Activated CD4-positive, CD25-positive, alpha-beta regulatory T cell treated with anti-CD3 and anti-CD28 coated beads, Interleukin-2, amount 50 U/mL, for 16 hours (primary cell): ENCODE measurements at places on chromosomes 2 and 18.

GRCh38 chr2:1154710-1155594 lies 204.3 kb downstream of the SNTG2 start:
- DNase-seq: no peak

DNA sequence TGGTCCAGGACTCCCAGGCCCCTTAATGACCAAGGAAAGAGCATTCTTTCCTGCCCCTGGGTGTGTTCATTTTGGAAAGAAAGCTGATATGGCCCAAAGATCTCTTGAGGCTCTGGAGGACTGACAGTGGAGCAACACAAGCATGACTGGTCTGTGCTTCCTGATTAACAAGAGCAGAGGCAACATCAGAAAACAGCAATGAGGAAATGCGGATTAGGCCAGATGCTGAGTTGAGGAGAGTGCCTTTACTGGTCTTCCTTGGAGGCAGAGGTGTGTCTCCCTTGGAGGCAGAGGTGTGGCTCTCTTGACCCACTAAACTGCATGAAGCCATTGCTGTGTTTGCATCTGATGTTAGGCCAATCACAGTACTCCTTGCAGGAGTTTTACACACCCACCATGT lies 19.9 kb downstream of the IL36B start:
- no peak for DNase-seq

DNA sequence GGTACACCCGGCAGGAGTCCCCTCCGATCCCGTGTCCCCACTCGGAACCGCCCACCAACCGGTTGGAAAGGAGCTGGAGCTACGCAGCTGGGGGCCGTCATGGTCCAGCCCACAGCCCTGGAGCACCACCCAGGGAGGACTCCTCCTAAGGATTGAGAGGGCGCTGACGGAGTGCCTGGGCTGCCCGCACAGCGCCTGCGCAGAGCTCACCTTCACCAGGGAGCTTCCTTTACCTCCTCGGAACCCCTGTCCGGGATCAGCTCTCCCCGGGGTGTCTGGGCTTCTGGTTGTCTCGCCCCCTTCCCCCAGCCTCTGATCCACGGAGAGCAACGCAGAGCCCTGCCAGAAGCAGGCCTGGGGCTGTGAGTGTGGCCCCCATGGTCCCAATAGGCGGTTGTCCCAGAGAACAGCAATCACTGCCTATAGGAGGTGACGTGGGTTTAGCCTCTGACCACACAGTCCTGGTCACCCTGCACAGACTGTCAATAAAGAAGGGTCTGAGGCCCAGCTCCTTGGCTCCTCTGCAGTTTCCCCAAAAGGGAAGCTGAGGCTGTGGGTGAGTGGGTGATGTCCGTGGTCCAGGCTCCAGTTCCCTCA lies 14.6 kb downstream of the ALPG start:
- no peak for DNase-seq

DNA sequence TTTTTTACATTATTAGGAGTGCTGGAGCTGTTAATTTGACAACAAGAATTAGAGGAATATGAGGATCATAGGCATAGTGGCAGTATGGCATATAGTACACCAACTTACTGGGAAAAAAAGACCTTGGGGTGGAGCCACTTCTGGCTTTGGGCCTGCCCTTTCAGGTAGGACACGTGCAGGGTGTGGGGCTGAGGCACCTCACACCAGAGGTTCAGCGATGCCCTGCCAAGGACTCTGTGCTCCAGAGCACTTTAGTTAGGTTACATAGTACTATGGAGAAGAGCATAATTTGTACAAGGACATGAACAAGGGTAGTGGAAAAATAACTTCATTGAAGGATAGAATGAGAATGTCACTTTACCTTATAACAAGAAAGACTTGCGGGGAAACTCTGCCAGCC lies 77.1 kb upstream of the CD302 start:
- DNase-seq: no peak

GRCh38 chr2:10378189-10378588 lies 69.9 kb downstream of the ODC1 start:
- DNase-seq: no peak

GRCh38 chr2:129881786-129882396 lies 97.6 kb upstream of the RAB6C start:
- DNase-seq: no peak

DNA sequence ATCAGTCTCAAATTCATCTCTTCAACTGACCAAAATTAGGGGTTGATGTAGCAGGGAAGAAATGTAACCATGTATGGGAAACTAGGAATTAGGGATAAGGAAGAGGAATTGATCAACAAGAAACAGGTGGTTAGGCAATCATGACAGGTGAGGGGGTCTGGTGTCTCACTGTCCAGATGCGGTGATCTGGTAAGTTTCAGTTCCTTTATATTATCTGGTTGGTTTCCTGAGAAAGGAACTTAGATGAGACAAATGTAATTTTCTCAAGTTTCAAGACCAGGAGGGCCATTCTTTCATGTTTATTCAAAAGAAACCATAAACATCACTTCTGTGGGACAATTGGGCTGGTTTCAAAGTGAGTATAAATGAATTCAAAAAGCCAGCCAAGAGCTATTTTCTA lies 306.2 kb upstream of the KCNJ3 start:
- no peak for DNase-seq

DNA sequence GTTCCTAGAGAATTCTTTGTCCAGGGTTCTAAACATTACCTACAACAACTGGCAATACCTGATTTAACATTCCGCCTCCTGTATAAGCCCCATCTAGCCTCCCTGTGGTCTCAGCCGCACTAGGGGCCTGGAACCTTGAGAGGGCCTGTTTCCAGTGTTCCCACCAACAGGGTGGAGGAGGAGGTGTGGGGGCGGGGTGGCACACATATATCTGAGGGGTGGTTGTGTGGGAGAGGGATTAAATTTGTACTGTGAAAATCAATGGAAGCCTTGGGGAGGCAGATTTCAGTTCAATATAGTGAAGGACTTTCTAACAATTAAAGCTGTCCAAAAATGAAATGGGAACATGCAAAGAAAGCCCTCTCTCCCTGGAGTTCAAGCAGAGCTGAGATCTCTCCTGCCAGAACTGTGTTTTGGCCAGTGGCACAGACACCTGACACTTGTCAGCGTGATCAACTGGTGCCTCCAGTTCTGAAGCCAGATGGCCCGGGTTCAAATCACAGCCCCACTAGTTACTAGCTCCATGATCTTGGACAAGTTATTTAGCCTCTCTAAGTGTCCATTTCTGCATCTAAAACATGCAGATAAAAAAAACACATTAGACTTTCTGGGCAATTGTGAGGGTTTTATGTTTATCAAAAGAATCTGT lies 17.0 kb upstream of the FZD7 start:
- no peak for DNase-seq

- DNase-seq: no peak
Measured at GRCh38 chr18:58464104-58464625, 164.7 kb downstream of the ALPK2 start.

DNA sequence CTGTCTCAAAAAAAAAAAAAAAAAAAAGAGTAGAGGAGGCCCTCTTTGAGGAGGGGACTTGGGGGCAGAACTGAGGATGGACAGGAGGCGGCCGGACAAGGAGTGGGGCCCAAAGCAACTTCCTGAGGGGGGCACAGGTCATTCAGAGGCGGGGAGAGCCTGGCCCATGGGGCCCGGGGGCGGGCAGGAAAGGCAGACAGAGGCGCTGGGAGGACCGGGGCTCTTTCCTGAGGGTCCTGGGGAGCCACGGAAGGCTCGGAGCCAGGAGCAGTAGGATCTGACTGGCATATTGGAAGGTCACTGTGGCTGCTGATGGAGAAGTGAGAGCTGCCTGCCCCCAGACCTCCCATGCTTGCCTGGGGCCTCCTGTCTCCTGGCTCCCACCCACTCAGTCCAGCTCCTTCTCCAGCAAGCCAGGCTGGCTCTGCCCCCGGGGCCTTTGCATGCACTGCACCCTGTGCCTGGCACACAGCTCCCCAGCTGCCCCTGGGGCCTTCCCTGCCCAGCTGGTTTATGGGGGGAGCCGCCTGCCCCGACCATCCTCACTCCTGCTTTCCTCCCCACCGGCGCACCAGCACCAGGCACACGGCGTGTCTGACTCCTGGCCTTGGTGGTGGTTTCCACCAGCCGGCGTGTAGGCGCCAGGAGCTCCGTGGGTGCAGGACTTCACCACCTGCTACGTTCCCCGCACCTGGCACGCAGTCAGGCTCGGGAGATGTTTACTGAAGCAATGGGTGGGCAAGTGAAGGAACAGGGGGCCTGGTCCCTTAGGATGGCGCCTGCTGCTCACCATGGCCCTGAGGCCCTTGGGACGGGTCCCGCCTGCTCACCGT lies 5.6 kb downstream of the ESPNL start:
- no peak for DNase-seq

- no peak for DNase-seq
Measured at GRCh38 chr2:171407030-171407675, 26.6 kb downstream of the METTL8 start.
